ENCODE measurements at places on chromosomes 6 and 20.

GRCh38 chr6:22906091-22906549 lies 336.8 kb downstream of the HDGFL1 start:
- no peak for DNase-seq

- DNase-seq = no peak
These were observed 284.7 kb upstream of the TAB2 start for GRCh38 chr6:149032599-149033405.

GRCh38 chr6:87995461-87995860 lies 52.2 kb upstream of the SPACA1 start:
- DNase-seq = no peak

DNA sequence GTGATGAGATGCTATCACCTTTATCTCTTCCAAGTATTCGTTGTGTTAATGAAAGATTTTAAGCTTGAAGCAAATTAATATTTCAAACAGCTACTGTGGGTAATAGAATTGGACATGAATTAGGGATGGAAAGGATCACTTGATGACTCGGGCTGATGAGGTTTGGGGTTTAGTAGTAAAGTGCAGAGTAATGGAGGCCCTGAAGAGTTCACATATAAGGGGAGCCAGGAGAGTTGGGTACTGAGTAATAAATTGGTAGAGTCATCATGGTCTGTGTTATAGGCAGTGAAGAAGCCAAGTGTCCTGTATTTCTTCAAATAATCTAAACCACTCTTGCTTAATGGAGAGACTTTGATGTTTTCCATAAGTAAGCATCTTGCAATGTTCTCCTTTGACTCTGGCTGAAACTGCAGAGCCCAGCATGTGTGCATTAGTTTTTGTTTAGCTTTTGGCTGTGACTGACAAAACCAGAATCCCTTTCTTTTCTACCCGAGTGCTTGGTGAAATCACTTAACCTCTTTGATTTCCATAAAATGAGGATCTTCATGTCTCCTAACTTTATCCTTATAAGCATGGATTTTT lies 57.6 kb downstream of the L3MBTL3 start:
- no peak for DNase-seq

- no peak for DNase-seq
These were observed 32.3 kb downstream of the SNAP25 start for GRCh38 chr20:10250902-10251301.

GRCh38 chr6:109369728-109370127 lies 12.5 kb downstream of the CD164 start:
- no peak for DNase-seq

DNA sequence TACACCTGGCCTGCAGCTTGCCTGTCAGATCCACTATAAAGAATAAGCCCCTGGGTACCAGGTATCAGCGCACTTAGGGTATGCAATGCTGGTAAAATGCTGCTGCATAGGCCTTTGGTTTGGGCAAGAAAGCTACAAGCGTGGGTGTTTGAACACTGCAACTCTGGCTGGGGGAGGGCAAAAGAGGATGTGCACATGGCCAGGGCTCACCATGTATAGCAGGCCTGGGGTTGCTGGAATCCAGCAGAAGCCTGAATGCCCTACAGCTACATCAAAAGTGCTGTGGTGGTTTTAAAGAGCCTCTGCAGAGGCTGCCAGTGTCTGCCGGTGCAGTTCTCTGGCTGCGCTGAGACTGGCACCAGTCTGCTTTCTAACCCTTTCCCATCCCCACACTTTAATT lies 51.7 kb downstream of the UQCC1 start:
- DNase-seq = no peak

- DNase-seq = peak; percentile 15
These were observed 157.0 kb downstream of the PLCB4 start for GRCh38 chr20:9225879-9226278.

DNA sequence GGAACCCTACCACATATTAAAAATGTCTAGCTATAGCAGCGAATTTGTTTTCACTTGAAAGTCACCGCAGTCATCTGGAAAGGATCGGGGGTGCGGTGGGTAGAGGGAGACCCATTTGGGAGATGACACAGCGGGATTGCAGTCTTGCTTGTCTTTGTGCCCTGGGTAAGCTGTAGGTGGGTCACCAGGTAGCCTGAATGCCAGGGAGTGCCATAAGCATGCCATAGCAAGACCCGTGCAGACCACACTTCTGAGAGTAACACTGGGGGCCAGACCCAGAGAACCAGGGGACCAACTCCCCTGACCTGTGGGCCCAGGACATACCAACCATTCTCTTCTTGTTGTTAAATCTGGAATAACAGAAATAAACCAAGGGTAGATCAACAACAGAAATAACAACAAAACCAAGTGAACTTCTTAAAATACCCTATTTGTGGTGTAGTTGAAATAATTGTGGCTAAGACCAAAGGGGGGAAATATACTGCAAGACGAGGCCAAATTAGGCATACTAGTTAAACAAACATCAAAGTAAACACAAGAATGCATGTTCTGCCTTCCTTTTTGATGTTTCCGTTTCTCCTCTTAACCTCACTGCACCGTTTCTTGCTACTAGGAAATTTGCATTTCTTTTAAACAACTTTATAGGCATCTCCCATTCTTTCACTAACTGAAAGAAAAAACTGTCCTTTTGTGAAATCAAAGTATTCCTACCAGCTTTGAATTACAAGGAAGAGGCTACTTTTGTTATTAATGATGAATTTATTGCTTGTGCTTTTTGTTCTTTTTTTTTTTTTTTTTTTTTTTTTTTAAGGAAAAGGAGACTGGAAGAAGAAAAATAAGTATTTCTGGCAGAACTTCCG lies 128.2 kb downstream of the SASH1 start:
- no peak for DNase-seq

DNA sequence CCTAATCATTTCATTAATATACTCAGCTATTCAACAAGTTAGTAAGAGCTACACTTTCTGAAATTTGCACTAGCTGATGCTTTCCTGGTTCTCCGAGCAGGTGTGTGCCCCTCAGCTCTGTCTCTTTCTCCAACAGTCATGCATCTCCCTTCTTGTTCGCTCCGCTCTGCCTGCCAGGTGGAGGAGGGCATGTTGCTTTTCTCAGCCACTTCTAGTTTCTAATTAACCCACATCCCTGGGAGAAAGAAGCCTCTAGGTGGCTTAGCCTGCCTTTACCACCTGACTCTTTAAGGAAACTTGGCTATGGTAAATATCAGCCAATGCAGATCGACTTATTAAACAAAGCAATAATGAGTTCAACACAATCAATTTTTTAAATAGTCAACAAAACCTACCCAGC lies 34.2 kb downstream of the LRFN2 start:
- peak; percentile 30 for DNase-seq

DNA sequence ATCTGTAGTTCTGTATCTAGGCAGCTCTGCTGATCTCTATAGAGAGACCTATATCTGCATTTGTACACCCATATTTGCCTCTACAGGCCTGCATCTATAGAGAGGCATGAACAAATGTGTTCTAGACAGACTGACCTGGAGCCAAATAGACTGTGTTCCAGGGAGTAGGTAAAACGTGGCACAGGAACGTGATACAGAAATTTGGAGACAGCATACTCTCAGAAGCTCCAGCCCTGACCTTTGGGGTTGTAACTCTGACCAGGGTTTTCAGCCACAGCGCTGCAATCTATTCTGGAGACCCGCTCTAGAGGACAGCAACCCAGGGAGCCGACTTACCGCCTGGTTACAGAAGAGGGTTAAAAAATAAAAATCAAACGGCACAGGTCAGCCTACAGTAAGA lies 983 bp downstream of the RBBP9 start:
- DNase-seq = no peak

DNA sequence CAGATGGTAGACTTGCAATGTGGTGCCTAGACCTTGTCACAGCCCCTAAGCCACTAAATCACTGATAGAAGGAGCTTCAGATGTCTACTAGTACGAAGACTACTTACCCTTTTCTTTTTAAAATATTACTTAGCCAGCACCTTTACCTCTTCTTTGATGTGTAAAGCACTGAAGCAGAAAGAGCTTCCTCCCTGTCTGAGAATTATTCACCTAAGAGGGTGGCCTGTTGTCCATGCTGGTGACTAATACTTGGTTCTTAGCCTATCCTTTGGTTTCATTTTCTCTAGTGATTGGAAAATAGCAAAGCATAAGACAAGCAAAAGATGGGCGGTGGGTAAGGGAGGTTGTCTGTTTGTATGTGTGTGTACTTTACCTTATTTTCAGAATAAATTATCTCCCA lies 794.6 kb downstream of the TFAP2A start:
- no peak for DNase-seq

GRCh38 chr6:14408446-14408845 lies 290.9 kb downstream of the CD83 start:
- no peak for DNase-seq

DNA sequence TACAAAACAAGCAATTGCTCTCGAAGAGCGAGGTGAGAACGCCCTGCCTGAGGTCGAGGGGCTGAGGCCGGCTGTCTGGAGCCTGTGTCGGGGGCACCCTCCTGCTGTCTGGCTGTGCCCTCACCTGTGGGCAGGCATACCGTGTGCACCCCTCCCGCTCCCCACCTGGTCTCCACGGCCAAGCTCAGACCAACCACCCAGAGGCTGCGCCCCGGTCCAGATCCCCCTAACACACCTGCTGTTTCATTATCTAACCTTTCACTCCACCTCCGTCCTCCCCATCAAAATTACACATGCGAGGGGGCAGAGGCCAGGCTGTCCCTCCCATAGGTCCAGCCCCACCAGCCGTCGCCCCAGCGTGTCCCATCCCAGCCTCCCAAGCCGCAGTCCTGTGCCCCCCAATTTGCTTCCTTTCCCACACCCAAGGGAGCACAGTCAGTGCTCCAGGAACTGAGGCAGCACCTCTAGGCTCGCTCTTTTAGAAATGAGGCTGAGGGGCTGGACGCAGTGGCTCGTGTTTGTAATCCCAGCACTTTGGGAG lies 35.2 kb downstream of the NTSR1 start:
- DNase-seq = no peak

DNA sequence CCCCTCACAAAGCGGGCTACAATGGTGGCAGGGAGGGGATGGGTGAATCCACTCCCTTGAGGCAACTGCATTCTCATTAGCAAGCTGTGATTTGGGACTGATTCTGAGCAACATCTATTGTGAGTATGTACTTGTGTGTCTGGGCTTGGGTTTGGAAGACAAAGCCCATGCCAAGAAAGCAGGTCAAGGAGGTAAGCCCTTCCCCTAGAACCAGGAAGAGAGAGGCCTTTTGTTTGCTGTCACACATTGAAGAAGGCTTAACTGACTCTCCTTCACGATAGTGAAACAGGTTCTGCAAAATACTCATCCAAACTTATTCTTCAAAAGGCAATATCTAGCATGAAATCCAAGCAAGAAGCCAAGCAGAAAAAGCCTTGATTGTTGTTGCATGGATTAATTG lies 403.1 kb upstream of the ID4 start:
- DNase-seq = no peak

GRCh38 chr20:33827634-33828325 lies 16.6 kb downstream of the CHMP4B start:
- DNase-seq = no peak

DNA sequence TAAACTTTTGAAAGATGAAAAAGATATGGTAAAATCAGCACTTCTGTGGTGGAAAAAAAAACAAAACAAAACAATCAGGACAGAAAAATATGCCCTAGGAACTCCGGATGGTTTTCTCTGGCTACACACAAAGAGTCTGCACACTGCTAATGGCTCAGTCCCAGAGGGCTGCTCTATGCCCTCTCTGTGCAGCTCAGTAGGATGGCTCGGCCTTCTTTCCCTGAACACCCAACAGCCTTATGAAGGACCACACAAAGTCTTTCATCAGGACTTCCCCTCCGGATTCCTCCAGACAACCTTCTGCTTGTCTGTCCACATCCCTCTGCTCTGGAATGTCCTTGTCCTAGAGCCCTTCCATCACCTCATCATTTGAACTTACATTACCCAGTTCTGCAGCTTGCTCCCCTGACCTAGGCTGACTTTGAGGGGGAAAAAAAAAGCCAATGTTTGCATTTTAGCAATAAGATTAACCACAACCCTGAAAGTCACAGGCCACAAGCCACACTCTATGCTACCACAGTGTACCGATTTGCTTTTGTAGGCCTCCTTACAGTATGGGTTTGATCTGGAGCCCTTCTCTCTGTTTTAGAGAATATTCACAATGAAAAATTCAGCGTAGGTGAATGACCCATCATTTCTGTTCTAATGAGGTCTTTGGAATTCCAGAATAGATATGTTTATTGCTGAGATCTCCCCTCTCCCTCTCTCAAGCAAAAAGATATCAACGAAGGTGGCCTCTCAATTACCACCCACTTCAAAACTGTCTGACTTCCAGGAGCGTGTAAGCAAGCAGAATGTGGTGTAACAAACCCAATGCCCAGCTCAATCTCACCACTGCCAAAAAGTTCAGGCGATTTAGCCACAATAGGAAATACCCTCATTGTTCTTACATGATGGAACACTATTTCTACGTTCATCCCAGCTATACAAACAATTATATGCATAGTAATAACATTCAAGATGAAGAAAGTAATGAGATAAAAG lies 164.0 kb downstream of the GMDS start:
- DNase-seq = no peak

GRCh38 chr20:10940941-10941340 lies 267.1 kb upstream of the JAG1 start:
- peak; percentile 39 for DNase-seq

DNA sequence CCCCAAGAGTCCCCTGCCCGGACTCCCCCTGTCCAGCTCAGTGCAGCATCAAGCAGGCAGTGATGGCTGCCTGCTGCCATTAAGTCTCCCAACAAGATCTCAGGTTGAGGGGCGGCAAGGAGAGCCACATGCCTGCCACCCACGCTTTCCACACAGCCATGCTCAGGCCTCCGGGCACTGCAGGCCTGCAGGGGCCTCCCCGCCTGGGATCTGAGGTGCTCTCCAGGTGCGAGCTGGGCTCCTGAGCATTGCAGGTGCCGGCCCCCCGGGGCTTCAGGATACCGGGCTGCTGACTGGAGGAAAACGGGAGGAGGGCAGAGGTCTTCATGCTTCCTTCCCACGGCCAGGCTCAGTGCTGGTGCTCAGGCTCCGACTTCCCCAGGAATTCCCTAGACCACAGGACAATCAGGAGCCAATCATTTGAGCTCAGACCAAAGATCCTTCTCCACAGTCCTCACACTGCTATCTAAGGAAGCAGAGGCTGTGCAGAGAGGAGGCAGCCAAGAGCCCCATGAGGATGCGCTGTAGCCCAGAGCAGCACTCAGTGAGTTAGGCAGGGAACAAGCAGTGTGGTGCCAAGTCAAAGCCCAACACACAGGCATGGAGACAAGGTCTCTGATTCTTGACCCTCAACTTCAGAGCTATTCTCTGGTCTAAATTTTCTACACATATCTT lies 52.7 kb downstream of the PYGB start:
- DNase-seq = peak; percentile 77
